Posterior cingulate gyrus (tissue), 11 donors: ENCODE measurements at places on chromosomes 3 and 15.

DNA sequence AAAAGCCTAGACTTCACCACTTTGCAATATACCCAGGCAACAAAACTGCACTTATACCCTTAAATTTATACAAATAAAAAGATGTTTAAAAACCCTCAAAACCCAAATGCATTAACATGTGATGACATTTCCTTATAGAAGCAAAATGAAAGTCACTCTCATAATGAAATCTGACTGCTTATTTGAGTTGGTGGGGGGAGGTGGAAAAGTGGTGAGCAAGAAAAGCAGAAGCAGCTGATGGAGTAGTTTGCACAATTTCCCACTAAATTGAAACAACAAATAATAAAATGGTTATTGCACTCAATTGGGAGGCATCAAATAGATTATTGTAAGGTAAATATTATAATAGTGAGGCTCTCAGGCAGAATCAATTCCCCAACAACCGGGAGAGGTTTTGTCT lies 54.0 kb upstream of the GADL1 start:
- no peak for DNase-seq

DNA sequence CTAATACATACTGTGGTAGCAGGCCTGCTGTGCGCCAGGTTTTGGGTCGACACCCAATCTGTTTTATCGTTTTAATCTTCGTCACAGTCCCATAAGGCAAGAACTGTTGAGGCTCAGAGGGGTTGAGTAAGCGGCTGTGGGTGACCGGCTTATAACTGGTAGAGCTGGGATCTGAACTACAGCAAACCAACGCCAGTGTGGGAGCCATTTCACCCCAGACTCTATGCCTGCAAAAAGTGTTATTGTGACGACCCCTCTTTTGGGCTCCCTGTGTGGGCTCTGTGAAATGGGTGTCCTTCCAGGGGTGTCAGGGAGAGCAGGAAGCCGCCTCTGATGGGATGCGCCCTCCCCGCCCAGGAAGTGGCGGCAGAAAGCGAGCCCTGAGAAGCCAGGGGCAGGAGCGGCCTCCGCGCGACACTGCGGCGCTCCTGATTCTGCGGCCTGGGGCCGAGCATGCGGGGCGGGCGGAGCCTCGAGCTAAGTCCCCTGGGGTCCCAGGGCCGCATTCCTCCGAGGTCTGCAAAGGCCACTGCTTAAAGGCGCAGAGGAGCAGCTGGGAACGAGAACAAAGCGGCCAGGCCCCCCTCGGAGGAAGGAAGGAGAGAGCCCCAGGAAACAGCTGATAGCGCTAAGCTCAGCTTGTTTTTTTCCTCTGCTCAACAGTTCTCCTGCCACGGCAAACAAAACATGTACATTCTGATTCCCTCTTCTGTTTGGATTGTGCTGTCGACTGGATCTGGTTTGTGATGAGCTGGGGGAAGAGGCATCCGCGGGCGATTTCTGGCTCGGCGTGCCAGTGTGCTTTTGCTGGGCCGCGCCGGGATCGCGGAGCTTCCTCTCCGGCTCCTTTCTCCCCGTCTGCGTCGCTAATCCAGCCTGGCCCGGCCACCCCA lies 33.9 kb downstream of the GRK7 start:
- no peak for DNase-seq

- DNase-seq: no peak
These were observed 6.9 kb upstream of the PPP1R2 start for GRCh38 chr3:195549931-195550519.

DNA sequence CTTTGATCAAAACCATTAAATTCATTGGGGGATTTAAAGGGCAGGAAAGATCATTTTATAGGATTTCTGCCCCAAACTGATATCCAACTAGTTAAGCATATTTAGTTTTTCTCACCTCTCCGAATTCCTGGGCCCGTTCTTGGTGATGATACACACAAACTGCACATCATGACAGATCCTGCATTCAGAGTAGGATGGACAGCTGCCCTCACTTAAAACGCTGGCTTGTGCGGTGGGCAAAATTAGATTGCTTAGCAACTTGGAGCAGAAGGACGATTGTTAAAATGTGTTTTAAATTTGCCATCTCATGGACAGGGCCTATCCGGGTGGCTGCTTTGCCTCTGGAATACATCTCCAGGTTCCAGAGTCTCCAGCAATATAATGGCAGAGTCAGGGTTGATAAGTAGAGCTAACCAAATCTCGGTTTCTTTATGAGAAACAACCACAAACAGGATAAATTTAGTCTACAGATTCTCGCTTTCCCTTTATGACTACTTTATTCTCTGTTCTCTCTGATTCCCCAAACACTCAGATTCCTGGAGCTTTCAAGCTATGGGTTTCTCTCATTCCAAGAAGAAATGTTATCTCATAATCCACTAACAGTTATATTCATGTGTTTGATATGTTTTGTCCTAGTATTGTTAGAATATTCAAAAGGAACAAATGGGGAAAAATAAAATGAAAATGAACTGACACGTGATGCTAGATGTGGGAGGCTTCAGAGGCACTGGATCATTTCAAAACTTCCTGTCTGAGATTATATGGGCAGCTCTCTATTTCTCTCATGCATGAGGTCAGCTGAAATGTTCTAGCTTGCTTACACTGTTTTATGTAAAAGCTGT lies 1014.1 kb upstream of the SEMA6D start:
- DNase-seq: no peak

- no peak for DNase-seq
These were observed 585.6 kb upstream of the ALCAM start for GRCh38 chr3:104781112-104781511.

DNA sequence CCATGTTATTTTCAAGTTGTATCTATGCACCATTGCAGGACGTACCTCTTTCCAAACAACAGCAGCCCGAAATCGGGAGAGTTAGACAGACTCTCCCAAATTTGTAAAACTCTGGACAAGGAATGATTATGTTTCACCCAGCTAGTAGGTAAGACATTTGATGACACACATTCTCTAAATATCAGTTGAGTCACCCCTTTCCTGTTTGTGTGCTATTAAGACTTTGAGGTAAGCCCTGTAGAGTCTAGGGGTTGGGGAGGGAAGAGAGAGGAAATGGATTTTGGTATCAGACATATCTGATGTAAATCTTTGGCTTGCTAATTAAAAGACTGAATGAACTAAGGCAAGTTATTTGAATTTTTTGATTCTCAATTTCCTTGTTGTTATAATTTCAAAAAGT lies 999.0 kb downstream of the TUSC7 start:
- DNase-seq: no peak

DNA sequence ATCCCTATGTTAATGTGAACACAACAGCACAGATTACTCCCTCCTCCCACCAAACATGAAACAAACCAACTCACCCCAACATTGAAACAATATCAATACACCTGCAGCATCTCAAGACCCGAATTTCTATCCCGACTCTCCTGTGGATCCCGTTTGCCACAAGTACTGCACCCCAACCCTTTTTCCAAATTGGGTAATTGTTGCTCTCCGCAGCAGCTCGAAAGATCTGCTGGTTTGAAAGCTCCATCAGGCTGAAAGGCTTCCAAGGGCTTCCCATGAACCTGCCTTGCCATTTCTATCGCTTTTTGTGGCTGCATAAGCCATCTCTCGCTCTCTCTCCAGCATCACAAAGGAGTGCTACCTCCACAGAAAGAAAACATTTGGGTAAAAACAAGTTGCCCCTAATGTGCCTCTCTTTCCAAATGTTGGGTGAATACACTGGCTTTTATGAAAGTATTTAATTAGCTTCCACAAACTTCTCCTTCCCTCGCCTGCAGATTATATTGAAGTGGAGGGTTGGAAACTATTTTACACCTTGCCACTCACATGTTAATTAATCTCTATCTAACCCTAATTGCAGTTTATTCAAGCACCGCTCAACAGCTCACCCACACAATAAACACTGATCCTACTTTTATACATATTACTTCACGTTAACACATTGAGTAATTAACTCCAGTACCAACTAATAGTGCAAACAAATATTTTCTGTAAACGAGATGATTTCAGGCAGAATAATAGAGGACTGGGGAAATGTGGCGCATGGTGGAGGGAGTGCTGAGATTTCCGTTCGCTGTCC lies 2.5 kb upstream of the FEZF2 start:
- no peak for DNase-seq

DNA sequence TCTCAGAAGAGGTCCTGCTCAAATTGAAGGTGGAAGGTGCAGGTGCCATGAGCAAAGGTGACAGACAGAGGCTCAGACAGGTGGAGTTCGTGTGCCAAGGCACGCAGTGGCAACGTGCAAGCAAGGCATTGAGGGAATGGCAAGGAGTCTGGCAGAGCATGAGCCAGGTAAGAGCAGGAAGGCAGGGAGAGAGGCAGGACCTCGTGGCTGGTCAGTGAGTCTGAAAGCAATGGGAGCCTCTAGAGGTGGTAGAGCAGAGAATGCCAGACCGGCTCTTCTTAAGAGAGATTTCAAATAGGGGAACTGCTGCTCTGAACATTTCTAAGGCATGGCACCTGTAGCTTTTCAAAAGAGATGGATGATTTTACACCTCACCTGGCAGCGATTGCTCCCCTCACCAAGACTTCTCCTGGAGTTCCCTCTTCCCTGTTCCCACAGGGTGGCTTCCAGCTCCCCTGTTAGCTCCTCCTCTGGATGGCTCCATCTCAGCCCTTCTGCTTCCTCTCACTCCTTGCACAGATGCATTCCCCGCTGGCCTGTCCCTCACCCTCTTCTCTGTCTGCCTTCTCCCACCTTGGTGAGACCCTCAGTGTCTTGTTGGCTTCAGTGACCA lies 2.7 kb downstream of the MYO5C start:
- DNase-seq: no peak

GRCh38 chr15:33985287-33985686 lies 17.0 kb downstream of the CHRM5 start:
- no peak for DNase-seq

DNA sequence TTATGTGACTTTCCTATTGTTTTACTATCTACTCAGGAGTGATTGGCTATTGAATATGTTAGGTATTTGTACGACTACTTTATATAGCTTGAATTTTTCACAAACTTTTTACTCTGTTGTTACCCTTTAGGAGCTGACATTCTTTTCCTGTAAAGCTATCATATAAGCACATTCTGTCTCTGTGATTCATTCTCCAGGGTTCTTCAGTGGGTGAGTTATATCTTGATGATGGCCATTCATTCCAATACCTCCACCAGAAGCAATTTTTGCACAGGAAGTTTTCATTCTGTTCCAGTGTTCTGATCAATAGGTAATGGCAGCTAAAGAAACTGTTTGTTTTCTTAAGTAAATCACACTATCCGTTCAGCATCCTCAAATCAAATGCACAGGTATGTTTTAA lies 10.1 kb upstream of the CAPN3 start:
- no peak for DNase-seq

GRCh38 chr3:5122741-5123706 lies 932 bp downstream of the ARL8B start:
- no peak for DNase-seq

DNA sequence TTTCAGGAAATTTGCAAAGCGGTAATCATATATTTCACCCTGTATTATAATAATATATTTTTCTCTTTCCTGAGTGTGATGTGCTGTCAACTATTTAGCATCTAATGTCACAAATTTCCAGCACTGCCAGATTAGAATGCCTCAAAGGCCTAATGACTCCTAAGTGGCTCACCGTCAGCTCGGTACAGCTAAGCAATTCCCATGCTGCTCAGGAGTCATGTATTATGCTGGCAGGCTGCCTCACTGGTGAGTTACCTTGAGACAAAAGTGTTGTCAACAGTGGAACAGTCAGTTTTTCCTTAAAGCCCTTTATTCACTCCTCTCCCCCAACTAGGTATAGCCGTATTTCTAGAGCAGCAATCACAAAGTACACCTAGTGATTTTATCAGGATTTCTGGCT lies 83.6 kb downstream of the NSUN3 start:
- no peak for DNase-seq

DNA sequence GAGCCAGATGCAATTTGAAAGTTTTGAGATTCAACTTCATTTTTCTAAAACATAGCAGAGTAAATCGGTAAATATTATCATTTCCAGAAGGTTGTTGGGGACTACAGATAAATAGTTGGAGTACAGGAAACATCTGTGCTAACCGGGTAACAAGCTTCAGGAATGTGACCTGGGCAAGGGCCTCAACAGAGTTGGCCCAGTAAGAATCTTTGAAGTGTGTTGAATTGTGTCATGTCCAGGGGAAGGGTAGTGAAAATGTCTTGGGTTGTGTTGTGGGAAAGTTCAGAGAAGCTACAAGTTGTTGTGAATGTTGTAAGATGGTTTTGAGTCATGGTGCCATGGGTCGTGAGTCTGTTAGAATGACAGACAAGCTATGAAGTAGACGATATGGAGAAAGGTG lies 35.7 kb downstream of the SQOR start:
- no peak for DNase-seq

- DNase-seq: no peak
These were observed 40.2 kb upstream of the MEIS2 start for GRCh38 chr15:37140531-37141058.

DNA sequence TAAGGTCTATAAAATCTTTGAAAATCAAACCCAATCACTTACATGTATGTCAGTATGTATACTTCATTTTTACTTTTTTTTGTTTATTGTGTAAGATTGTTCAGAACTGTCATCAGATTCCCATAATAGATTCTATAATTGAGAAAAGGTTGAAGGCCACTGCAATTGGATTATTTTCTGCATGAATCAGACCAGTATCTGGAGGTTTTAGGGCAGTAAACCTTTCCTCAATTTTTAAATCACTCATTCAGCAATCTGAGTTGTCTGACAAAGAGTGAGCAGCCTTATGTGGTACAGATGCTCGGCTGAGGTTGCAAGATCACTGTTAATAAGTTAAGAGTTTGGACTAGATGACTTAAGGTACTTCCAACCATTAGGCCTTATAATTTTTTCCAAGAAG lies 96.0 kb downstream of the TP63 start:
- no peak for DNase-seq

DNA sequence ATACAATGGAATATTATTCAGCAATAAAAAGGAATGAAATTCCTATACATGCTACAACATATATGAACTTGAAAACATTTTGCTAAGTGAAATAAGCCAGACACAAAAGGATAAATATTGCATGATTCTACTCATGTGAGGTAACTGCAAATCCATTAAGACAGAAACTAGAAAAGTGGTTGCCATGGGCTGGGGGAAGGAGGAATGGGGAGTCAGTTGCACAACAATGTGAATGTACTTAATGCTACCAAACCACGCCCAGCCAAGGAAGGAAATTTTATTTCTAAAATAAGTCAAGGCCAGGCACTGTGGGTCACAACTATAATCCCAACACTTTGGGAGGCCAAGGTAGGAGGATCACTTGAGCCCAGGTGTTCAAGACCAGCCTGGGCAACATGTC lies 9.8 kb upstream of the GMPPB start:
- DNase-seq: no peak

DNA sequence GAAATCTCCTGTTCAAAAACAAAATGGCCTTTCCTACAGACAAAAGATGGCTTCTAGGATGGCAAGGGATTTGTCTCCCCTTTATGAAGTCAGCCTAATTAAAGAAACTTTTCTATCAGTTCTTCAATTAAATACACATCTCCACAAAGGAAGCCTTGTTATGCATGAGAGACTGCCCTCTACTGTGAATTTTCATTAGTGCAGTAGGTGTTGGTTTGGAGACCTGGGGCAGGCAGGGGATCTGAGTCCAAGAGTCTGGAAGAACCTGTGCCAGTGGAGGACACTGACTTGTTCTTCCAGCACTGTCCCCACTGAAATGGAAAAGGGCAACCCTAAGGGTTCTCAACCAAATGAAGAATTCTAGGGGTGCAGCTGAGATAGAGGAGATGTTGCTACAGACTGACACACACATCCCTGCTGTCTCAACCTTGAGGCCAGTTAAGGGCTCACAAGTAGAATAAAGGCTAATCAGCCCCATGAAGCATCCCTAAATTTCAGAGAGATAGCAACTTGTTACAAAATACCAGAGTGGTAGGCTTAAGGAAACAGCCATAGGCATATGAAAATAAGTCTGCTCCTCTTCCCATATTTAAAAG lies 174.0 kb upstream of the PRICKLE2 start:
- DNase-seq: no peak
